ENCODE measurements at places on chromosomes 6 and 20. TPM values are rescaled to one million over a fixed set of nuclear protein-coding genes. Genes with fewer than 3 reads are reported as not detected.

PXDC1 gene
- 97.5 TPM for total RNA-seq

EFCAB8 gene
- total RNA-seq, result not detected

SLC17A3 gene
- not detected for total RNA-seq

MCHR2 gene
- total RNA-seq, result not detected

ID1 gene
- 759 TPM for total RNA-seq

MYLK4 gene
- 0.97 TPM for total RNA-seq

F13A1 gene
- not detected for total RNA-seq

All from cardiac atrium fibroblast (primary cell).